GM18507 (cell line): ENCODE measurements at places on chromosomes 4 and X.

- DNase-seq: no peak
Observed at GRCh38 chr4:150248181-150248580, 169.9 kb downstream of the DCLK2 start.

- DNase-seq: no peak
Observed at GRCh38 chr4:77167866-77168265, 10.9 kb downstream of the CCNG2 start.

GRCh38 chrX:71000139-71000538 lies 68.0 kb downstream of the SNX12 start:
- no peak for DNase-seq

DNA sequence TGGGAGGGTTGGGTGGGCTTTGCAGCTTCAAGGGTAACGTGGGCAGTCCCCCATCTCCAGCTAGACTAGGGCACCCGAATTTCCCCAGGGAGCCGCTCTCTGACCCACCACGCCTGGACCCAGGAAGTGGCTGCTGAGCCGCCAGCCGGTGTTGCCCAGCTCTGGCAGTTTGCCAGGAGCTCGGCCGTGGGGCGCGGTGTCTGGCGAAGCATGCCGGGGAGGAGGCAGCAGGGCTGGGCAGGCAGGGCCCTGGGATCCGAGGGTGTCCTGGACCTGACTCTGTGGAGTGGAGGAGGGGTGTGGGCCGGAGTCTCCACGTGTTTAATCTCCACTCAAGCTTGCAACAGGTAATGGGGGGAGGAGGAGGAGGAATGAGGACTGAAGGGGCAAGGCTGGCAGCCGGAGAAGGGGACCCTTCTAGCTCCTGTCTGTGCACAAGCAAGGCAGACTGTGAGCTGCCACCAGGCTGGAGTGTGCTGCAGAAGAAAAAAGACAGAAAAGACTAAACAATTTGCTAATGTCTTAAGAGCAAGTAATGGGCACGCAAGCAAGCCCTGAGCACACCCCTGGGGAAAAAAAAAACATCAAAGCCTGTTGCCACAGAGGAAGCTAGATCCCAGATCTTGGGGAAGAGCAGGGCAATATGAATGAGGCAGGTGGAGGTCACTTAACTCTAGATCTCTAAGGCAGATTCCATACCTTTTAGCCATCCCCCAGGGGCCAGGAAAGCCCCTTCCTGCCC lies 2.4 kb downstream of the LONRF3 start:
- no peak for DNase-seq

- DNase-seq: no peak
Observed at GRCh38 chr4:171067422-171067821, 745.8 kb upstream of the GALNTL6 start.

DNA sequence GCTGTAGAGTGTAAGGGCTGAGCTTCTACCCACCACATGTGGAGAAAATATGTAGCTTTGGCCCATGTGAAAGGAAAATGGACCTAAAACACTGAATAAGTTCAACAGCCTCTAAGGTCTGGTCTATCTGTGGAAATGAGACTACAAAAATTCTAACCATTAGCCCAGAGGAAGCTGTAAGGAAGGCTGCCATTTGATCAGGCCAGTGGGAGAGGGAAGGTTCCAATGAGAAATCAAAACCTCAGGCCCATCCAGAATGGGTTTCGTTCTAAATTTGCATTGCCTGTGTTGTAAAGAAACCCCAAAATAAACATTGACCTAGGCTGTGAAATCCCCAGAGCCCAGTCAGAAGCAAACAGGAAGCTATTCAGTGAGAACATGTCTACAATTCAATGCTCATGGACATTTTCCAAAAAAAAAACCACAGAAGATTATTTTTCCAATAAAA lies 320.4 kb upstream of the SLC7A11 start:
- no peak for DNase-seq

- DNase-seq: no peak
Observed at GRCh38 chr4:113534711-113535110, 226.8 kb downstream of the CAMK2D start.

- DNase-seq: no peak
Observed at GRCh38 chr4:114225436-114225835, 246.0 kb upstream of the ARSJ start.

- DNase-seq: no peak
Observed at GRCh38 chr4:185374573-185374972, 21.2 kb downstream of the LRP2BP start.

- DNase-seq: no peak
Observed at GRCh38 chr4:17719106-17719505, 62.3 kb downstream of the FAM184B start.

GRCh38 chr4:84814094-84814750 lies 152.3 kb downstream of the WDFY3 start:
- DNase-seq: no peak

DNA sequence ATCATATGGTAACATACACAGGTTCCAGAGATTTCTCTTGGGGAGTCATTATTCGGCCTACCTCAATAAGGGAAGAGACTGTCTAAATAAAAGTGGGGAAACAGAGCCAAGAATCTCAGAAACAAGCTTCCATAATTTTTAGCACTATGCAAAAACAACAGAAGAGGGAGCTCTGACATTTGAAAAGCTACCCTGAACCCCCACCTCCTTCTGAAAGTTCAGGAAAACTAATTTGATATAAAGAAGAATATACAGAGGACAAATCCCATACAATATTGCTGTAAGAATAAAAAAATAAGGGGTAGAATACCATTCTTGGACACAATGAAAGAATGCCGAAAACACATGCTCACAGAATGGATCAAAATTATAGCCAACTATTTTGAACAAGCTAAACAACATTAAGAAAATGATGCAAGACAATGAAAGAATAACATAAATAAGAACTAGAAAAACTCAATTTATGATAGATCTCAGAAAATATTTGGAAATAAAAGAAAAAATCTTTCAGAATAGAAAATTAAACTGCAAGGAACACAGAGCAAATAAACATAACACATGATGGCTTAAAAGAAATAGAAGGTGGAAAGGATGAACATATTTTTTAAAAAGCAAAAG lies 14.4 kb upstream of the ZNF41 start:
- DNase-seq: no peak

DNA sequence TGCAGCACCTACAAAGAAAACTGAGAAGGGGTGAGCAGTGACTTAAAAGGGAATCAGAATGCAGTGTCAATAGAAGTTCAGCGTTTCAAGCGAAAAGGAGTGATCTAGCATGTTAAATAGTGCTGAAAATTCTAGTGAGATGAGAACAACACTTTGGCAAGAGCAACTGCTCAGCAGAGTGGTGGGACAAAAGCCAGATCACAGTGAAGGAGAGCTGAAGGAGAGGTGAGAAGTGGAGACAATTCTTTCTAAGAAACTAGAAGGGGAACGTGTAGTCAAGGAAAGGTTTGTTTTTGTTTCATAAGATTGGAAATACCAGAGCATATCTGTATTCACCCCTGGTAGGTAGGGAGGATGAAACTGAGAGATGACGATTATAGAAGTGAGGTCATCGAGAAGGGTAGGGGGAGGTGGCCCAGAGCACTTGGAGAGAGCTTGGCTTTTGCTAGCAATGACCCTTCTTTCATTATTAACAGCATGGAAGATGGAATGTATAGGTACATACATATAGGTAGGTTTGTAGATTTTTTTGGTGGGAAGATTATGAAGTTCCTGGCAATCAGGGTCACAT lies 33.7 kb downstream of the SRPX2 start:
- DNase-seq: no peak

GRCh38 chr4:4415806-4416805 lies 29.2 kb downstream of the NSG1 start:
- DNase-seq: no peak

DNA sequence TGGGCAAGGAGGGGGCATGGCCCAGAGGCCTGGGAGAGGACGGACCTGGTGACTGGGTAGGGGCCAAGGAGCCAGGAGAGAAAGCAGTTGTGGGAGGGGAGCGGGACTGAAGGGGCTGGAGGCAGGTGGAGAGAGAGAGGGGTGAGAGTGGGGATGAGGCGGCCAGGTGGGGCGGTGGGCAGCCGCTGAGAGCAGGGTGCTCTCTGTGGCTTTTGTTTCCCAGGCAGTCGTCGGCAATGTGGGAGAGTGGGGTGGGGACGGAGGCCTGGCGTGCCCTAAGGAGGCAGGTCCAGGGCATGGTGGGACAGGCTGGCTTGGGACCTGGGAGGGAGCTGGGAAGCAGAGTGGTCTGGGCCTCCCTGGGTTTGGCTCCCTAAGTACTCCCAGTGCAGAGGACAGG lies 3.2 kb upstream of the ATP2B3 start:
- DNase-seq: no peak

GRCh38 chr4:70734971-70735370 lies 13.2 kb downstream of the RUFY3 start:
- DNase-seq: no peak

- no peak for DNase-seq
Observed at GRCh38 chrX:31039327-31039711, 32.5 kb downstream of the FTHL17 start.

DNA sequence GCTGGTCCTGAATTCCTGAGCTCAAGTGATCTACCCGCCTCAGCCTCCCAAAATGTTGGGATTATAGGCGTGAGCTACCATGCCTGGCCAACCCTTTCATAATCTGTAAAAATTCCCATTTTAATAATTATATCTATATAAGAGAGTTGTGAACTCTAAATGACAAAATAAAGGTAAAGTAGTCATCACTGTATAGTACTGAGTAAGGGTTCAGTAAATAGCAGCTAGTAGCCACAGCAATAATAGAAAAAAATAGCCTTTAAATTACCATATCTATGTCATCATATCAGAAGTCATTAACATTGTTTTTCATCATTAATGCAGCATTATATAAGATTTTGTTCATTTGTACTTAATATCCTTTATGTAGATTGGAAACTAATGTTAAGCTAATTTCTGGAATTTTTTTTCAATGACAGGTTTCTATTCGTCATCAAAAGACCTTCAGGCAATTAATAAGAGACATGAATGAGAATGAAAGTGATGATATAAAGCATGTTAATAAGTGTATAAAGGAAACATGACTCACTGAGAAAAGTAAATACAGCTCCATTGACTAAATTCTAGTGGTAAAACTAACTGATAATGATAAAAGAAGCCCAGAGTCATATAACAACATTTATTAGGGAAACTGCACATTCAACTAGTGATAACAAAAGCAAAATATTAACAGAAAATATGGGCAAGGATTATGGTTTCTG lies 85.9 kb upstream of the UGT8 start:
- DNase-seq: no peak

DNA sequence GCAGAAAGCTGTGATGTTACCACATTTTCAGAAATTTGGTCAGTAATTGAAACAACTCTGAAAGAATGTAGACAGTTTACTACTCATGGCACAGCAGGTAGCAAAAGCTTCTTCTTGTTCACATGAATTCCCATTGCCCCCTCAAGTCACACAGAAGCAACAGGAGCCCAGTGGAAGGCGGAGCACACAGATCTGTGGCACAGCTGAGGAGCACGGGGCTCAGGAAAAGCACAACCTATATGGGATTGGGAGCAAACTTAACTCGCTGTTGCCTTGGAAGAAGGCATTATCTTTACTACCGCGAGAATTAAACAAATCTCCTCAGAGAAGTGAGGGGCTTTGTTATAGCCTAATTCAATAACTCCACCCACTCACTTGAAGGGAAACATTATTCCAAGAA lies 358.5 kb downstream of the SPOCK3 start:
- DNase-seq: no peak

DNA sequence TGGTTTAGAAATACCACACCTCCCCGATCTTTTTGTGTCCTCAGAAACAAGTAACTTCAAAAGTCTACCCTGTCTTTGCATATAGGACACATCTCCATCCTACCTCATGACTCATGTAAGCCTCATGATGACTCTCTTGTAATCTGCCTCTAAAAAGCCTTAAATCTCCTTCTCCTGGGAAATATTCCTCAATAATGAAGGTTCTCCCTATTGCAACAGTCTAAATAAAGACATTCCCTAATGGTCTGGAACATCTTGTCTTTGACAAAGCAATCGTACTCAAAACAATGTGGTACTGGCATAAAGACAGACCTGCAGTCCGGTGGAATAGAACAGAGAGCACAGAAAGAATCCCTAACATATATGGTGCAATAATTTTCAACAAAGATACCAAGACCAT lies 257.7 kb downstream of the OPHN1 start:
- DNase-seq: no peak

DNA sequence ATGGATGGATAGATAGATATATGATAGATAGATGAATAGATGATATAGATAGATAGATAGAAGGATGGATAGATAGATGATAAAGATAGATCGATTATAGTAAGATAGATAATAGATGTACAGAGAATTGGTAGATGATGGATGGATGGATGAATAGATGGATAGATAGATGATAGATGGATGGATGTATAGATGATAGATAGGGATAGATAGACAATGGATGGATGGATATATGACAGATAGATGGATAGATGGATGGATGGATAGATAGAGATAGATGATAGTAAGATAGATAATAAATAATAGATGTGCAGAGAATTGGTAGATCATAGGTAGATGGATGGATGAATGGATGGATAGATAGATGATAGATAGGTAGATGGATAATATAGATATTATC lies 12.2 kb downstream of the GYG2 start:
- no peak for DNase-seq

DNA sequence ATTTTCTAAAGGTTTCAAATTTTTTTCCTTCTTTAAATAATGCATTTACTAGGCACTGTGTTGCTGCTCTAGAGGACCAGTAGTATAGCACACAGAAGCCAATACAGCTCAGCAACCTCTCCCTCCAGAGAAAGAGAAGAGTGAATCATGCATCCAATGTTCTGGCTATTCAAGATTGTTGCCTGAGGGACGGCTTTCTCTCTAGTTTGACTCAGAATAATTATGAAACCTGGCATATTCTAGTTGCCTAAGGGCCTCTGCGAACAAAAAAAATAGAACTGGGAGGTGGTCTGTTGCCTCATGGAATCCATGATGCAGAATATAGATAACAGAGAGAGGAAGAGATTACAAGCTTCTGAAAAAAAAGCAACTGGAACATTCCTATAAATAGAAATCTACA lies 1233.3 kb upstream of the PABPC4L start:
- no peak for DNase-seq

DNA sequence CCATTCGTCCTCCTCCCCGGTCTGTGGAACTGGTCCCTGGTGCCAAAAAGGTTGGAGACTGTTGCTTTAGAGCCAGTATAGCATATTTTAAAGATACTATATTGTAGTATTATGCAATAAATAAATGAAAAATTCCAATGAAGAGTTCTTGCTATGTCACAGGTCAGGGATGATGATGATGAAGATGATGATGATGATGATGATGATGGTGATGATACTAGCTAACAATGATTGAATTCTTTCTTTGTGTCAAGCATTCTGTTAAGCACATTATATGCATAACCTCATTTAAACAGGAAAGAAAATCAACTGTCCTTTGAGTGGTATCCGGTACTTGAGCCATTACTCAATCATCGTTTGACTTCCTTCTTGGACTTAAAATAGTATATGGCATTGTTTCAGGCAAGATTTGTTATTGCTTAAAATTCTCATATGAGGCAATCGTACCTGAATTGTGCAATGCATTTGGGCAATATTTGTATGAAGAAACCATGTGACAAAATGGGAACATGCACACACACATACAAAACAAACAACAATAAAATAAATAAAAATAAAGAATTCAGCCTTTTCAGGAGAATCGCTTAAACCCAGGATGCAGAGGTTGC lies 22.8 kb upstream of the TLR2 start:
- no peak for DNase-seq

GRCh38 chr4:184439856-184440594 lies 34.3 kb downstream of the IRF2 start:
- DNase-seq: no peak
